Activated CD8-positive, alpha-beta memory T cell treated with anti-CD3 and anti-CD28 coated beads, Interleukin-2, amount 10 ng/mL, durations not matched to agents 7 days and 5 days (primary cell): ENCODE measurements at places on chromosomes 5 and 9.

DNA sequence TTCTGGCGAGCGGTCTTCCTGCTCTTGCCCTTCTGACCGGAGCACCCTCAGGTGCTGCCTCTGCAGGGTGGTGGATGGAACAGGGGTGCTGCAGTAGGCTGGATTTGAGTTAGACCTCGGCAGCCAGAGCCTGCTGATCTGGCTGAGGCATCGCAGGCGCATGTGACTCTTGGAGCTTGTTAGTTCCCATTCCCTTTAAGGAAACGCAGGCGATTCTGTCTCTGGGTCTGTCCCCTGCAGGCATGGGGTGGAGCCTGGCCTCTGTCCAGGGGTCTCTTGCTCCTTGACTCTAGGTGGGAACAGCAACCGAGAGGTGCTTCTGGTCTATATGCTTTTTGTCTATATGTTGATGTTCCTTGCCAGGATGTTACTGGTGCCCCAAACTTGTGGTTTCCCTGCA is 3.1 kb downstream of the WNK2 start:
- H3K4me3 ChIP-seq = no peak overlapping the region
- no peak overlapping the region for H3K27ac ChIP-seq
- no peak for DNase-seq
- peaks cover 4% of the 10 kb centered on the region for H3K4me1 ChIP-seq
- H3K36me3 ChIP-seq = no peaks in the 10 kb centered on the region
- peaks cover 43% of the 10 kb centered on the region for H3K27me3 ChIP-seq

GRCh38 chr5:56270058-56270457 is 36.9 kb upstream of the ANKRD55 start:
- no peaks in the 10 kb centered on the region for H3K36me3 ChIP-seq
- peaks cover 21% of the 10 kb centered on the region for H3K27me3 ChIP-seq
- H3K27ac ChIP-seq = no peak overlapping the region
- H3K4me3 ChIP-seq = no peak overlapping the region

DNA sequence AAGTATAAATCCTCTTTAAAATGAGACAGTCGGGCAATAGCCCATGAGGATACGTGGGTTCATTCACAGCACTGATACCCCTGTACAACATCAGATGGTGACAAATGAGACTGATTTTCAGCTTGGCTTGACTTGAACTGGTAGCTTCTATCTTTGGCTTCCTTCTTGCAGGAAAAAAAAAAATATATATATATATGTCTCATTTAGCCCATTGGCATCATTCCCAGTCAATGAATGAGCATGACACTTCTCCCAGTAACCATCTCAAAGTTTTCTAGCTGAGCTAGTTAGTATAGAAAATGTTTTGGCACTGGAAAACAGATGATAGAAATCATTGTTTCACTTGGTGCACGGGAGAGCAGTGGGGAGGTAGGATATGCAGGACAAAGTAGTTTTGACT is 222.5 kb upstream of the TAS2R1 start:
- H3K4me3 ChIP-seq = no peak overlapping the region
- H3K27ac ChIP-seq = no peak overlapping the region
- no peaks in the 10 kb centered on the region for H3K27me3 ChIP-seq
- no peaks in the 10 kb centered on the region for H3K36me3 ChIP-seq
- H3K4me1 ChIP-seq = no peaks in the 10 kb centered on the region
- no peak for DNase-seq

GRCh38 chr5:32664523-32664922 is 46.6 kb upstream of the NPR3 start:
- no peaks in the 10 kb centered on the region for H3K4me1 ChIP-seq
- H3K27ac ChIP-seq = no peak overlapping the region
- H3K27me3 ChIP-seq = no peaks in the 10 kb centered on the region

DNA sequence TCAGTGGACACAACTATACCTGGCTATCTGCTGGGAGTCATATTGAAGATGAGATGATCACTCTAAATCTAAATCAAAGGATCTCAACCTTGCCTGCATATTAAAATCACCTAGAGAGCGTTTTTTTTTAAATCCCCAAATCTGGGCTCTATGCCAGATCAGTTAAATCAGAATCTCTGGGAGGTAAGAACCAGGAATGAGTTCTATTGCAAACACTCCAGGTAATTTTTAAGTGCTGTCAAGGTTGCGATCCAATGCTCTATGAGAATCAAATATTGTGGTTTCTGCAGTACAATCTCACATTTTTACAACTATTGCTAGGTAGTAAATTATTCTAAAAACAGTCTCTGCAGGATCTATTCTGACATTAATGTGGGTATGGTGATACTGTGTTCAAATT is 202.3 kb upstream of the OR13F1 start:
- no peak overlapping the region for H3K27ac ChIP-seq
- no peaks in the 10 kb centered on the region for H3K27me3 ChIP-seq
- no peaks in the 10 kb centered on the region for H3K4me1 ChIP-seq
- no peak overlapping the region for H3K4me3 ChIP-seq

- DNase-seq = no peak
- no peaks in the 10 kb centered on the region for H3K4me1 ChIP-seq
- no peak overlapping the region for H3K27ac ChIP-seq
- H3K27me3 ChIP-seq = no peaks in the 10 kb centered on the region
- no peaks in the 10 kb centered on the region for H3K36me3 ChIP-seq
- H3K4me3 ChIP-seq = no peak overlapping the region
Measured at GRCh38 chr5:84885485-84886258, 501.0 kb upstream of the EDIL3 start.

DNA sequence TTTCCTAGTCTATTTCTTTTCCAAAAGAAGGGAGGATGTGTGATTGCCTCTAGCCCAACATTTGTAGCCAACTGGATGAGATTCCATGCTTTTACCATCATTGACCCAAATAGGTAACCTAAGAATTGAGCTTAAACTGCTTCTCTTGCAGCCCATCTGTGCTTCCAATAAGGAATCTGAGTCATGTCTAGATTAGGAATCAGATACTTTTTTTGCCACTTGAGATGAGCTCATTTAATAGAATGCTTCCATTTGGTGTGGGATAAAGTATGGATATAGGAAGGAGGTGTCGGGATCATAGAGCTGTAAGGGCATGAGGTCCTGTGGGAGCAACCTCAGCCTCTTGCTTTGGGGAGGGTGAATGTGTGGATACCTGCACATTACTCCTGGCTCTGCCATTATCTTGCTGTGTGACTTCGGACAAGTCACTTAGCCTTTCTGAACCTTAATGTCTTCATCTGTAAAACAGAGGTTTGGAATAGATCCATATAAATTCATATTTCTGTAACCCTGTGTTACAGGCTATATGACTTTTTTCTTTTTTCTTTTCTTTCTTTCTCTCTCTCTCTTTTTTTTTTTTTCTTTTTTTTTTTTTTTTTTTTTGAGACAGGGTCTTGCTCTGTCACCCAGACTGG is 56.2 kb downstream of the MAP1B start:
- H3K27me3 ChIP-seq = peaks cover 62% of the 10 kb centered on the region
- H3K36me3 ChIP-seq = no peaks in the 10 kb centered on the region
- H3K4me3 ChIP-seq = no peak overlapping the region

GRCh38 chr9:92655896-92656536 is 13.9 kb downstream of the IPPK start:
- no peak for DNase-seq
- no peak overlapping the region for H3K4me3 ChIP-seq

GRCh38 chr9:70403166-70403565 is 11.3 kb downstream of the KLF9 start:
- peaks cover 5% of the 10 kb centered on the region for H3K36me3 ChIP-seq
- H3K4me1 ChIP-seq = peaks cover 56% of the 10 kb centered on the region
- H3K27ac ChIP-seq = no peak overlapping the region
- no peak overlapping the region for H3K4me3 ChIP-seq

GRCh38 chr5:135740475-135740874 is 94.0 kb upstream of the SLC25A48 start:
- H3K27me3 ChIP-seq = peaks cover 2% of the 10 kb centered on the region
- H3K36me3 ChIP-seq = no peaks in the 10 kb centered on the region

DNA sequence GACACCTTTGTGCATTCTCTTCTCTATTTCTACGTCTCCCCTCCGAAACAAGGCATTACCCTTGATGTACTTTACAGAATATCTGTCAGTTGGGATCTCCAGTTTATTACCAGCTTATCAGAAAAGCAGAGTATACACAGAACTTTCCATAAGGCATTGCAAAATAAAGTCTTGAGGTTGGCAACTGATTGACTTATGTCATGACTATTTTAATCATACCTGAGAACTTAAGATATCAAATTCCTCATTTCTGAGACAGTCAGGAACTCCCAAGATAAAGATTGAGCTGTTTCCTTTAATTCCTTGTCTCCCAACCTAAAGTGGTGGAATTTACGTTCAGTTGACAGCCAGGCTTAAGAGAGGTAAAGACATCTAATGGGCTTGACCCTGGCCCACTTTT is 110.9 kb downstream of the MEF2C start:
- peaks cover 3% of the 10 kb centered on the region for H3K27me3 ChIP-seq
- no peaks in the 10 kb centered on the region for H3K4me1 ChIP-seq
- H3K4me3 ChIP-seq = no peak overlapping the region
- no peaks in the 10 kb centered on the region for H3K36me3 ChIP-seq
- DNase-seq = no peak
- H3K27ac ChIP-seq = no peak overlapping the region
